ENCODE measurements at places on chromosomes 1 and 21. TPM values are rescaled to one million over a fixed set of nuclear protein-coding genes. Genes with fewer than 3 reads are reported as not detected.

DNA sequence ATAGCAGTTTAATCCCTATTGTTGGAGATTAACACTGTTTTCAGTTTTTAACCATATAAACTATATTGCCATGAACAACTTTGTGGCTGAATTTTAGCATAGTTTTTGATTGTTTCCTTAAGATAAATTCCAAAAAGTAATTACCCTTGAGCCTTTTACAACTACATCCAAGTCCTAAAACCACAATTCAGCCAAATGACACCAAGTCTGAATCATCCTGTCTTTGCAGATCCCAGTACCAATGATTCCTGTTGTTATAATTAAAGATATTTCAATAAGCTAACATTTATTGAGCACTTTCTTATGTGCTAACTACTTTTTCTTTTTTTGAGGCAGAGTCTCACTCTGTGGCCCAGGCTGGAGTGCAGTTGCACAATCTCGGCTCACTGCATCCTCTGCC lies 35.6 kb downstream of the IL23R start:
- no peak for DNase-seq

DNA sequence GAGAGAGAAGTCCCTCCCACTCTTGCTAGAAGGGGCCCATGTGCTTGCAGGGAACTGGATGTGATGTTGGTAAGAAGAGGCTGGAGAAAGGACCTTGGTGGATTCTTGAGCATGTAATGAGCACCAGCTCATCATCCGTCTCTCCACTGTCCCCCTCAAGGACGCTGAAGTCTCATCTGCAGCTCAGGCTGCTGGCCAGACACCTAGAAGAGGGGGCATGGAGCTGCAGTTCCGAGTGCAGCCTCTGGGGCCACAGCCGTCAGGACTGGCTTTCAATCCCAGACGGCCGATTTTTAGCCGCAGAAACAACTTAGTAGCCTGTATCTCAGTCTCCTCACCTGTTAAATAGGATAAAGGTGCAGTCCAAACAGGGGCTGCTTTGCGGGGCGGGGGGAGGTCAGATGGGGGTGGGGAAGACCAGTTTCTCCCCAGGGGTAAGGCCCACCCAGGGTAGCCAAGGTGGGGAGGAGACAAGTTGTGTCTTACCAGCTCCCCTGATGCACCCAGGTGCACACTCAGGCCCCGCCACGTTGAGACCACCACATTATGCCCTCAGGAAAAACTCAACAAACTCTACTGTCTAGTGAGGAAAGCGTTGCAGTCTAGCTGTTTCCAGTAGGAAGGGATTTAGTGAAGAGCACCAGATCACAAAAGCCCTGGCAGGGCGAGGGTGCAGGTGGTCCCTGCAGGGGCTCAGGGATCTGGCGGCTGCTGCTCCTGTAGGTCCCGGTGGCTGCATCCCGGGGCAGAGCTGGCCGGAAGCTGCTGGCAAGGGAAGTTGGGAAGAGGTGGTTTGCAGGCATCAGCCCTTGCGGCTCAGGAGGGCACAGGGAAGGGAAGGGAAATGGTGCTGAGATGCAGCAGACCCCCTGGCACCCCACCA lies 29.5 kb downstream of the LDLRAP1 start:
- no peak for DNase-seq

DNA sequence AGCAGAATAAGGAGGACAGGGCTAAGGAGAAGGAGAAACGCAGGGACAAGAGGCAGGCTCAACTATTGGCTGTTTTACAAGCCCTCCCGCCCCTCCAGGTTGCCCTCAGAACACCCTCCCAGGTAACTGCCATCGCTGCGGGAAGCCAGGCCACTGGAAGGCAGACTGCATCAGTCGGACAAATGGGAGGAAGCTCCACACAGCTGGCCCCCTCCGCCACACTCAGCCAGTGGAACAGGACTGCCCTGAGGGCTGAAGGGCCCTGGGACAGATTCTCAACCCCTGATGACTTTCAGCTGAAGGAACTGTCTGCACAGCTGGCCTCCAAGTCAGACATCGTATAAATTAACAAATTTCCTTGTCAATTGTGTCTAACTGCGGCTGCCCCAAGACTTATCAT lies 21.8 kb downstream of the LRRC3 start:
- no peak for DNase-seq

DNA sequence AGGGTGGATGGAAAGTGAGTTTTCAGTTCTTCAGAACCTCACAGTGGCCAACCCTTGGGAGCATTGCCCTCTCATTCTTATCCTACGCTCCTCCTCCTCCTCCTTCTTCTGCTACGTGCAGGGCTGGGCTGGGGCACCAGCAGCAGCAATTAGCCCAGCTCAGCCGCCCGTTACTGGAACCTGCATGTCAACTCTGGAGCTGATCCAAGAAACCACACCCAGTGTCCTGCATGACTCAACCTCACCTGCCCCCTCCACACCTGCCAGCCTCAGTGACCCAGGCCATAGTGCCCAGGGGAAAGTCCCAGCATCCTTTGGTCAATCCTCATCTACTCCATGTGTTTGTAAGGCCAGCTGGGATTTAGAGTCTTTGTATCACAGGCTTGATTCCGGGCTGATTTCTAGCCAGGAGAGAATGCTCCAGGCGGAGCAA lies 12.6 kb downstream of the ELF3 start:
- no peak for DNase-seq

DNA sequence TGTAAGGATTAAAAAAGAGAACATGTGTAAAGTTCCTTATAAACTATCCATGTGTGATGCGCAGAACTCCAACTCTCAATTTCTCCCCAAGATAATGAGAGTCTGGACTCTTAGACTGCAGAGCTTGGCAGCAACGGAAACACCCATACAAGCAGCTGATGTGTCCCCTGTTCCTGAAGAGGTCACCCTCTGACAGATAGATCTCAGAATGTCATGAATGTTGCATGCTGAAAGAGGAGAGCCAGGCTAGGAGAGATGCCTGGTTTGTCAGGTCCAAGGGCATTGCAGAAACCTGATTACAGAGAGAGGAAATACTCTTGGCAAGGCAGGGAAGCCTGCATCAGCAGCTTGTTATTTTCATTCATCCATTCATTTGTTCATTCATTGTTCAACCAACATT lies 24.2 kb downstream of the MTARC1 start:
- no peak for DNase-seq

- no peak for DNase-seq
Measured at GRCh38 chr1:65177457-65177856, 29.5 kb downstream of the AK4 start.

DNA sequence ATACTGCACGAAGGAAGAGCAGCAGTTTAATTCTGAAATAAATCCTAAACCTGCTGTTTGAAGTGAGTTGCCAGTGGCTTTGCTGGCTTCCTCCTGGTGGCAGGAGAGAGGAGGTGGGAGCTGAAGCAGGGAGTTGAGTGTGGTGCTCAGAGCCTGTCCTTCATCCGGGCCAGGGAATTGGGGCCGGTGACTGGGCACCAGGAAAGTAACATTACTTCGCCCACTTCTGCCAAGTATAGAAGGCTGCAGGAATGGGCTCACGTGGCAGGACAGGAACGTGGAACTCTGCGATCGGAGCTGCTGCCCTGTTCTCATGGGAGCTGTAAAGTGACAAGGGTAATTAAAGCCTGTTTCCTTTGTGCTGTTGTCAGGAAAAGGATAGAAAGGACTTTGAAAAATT lies 8.7 kb downstream of the TOR3A start:
- DNase-seq, result no peak

DNA sequence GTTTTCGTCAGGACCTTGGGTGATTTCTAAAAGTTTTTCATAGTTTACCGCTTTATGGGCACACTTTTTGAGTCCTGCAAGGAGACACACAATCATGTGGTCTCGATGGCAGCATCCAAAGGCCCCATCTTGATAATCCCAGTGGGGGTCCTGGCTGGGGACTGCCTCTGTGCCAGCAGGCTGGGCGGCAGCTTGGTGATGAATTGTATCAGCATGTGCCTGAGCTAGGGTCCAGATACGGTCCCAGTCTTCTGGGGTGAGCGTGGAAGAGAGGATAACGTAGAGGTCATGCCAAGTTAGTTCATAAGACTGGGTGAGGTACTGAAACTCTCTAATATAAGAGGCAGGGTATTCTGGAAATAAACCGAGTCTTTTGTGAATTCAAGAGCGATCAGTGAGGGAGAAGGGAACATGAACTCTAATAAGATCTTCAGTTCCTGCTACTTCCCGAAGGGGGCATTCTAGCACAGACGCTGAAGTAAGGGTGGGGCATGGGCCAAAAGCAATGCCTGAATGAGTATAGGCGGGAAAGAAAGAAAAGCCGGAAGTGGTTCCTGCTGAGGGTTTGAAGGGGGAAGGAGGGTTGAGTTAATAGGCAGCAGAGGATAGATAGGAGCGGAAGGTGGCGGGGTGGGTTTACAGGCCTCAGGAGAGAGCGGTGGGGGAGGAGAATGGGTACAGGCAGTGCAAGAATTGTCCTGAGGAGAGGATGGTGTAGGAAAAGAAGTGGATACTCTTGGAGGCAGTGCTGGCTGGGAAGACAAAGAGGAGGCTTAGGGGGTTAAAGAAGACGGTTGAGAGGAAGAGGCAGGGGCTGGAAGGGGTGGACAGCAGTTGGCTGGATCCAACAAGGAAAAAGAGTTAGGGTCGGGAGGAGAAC lies 1.6 kb downstream of the ERVH48-1 start:
- DNase-seq, result peak; percentile 94

DNA sequence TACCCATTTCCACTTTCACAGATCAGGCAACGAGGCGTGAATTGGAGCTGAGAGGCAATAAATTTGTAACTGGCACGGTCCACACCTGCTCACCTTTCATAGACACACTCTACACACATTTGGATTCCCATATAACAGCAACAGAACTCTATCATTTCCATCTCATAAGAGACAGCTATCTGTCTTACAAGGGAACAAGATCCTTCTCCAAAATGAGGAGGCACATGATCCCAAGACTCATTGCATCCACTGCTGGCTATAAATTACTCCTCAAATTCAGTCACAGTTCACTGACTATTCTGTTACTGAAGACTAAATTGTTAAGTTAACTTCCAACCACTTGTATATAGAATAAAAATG lies 342.8 kb downstream of the MATN1 start:
- DNase-seq, result no peak

GRCh38 chr1:244242446-244242845 lies 191.4 kb downstream of the ZBTB18 start:
- DNase-seq, result no peak

GRCh38 chr1:34130306-34130705 lies 34.7 kb downstream of the CSMD2 start:
- DNase-seq, result peak; percentile 57

- no peak for DNase-seq
Measured at GRCh38 chr21:28309596-28309995, 683.1 kb downstream of the LTN1 start.

DNA sequence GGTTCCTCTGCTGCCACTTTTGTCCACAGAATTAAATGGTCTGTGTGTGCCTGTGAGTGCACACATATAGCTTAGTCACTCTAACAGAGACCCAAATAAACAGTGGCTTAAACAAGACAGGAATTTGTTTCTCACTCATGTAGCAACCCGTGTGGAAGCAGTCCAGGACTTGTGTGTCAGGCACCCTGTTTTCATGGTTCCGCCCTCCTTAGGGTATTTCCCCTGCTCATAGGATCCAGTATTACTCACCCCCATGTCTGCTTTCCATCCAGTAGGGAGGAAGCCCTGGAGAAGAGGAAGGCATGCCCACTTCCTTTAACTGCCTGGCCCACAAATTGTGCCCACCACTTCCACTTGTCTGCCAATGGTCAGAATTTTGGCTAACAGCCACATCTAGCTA lies 41.3 kb upstream of the TACSTD2 start:
- no peak for DNase-seq

- no peak for DNase-seq
Measured at GRCh38 chr1:157880621-157881020, 39.0 kb upstream of the CD5L start.

DNA sequence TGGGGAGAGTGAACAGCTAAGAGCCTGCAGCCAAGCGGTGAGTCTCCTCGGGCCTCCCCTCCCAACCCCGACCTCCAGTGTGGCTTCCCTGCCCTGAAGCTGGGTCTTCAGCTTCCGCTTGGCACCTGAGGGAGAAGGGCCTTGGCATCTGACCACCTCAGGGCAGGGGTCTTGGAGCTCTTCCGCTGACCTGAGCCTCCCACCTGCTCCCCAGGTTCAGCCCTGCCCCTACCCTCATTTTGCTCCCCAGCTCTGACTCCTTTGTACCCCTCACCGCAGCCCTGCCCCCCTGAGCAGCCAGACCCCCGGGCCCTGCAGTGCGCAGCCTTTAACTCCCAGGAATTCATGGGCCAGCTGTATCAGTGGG lies 4.9 kb downstream of the ADAMTSL4 start:
- no peak for DNase-seq

- no peak for DNase-seq
Measured at GRCh38 chr21:26443867-26444266, 129.2 kb downstream of the CYYR1 start.

The CTPS1 gene
- total RNA-seq, result 31.0 TPM

The SMCP gene
- total RNA-seq, result not detected

The CATSPER4 gene
- total RNA-seq, result not detected

The PRAMEF11 gene
- total RNA-seq, result not detected

The ADAMTS5 gene
- 27.0 TPM for total RNA-seq

The DIO1 gene
- total RNA-seq, result not detected

The FCGR1A gene
- total RNA-seq, result 0.17 TPM

The PLEKHG5 gene
- total RNA-seq, result 18.1 TPM

The OR2T27 gene
- total RNA-seq, result not detected

The PPFIA4 gene
- total RNA-seq, result 0.83 TPM

Data from esophagus muscularis mucosa (tissue), 4 donors.